ENCODE measurements at places on chromosomes 3 and 15. TPM values are rescaled to one million over a fixed set of nuclear protein-coding genes. Genes with fewer than 3 reads are reported as not detected.

Gene RASL12
- 0.36 TPM for total RNA-seq

Gene ACTC1
- total RNA-seq, result 860 TPM

Gene EIF4E3
- 3.5 TPM for total RNA-seq

Gene IMPG2
- 0.26 TPM for total RNA-seq

Gene CAMKV
- 0.45 TPM for total RNA-seq

GRCh38 chr15:97652700-97653167, 307.8 kb upstream of the ARRDC4 start:
- DNase-seq, result no peak

DNA sequence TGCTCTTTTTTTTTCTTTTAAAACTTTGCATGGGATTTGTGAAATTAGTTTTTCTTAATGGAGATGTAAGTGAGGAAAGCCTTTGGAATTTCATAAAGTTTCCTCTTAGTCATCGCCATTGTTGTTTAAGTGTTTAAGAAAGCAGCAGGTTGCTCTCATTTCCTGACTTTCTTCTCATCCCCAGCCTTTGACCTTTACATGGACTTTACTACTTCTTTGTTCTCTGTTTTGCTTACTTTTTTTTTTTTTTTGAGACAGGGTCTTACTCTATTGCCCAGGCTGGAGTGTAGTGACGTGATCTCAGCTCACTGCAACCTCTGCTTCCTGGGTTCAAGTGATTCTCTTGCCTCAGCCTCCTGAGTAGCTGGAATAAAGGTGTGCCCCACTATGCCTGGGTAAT, 38.6 kb downstream of the FBXL2 start:
- DNase-seq, result peak; percentile 73

DNA sequence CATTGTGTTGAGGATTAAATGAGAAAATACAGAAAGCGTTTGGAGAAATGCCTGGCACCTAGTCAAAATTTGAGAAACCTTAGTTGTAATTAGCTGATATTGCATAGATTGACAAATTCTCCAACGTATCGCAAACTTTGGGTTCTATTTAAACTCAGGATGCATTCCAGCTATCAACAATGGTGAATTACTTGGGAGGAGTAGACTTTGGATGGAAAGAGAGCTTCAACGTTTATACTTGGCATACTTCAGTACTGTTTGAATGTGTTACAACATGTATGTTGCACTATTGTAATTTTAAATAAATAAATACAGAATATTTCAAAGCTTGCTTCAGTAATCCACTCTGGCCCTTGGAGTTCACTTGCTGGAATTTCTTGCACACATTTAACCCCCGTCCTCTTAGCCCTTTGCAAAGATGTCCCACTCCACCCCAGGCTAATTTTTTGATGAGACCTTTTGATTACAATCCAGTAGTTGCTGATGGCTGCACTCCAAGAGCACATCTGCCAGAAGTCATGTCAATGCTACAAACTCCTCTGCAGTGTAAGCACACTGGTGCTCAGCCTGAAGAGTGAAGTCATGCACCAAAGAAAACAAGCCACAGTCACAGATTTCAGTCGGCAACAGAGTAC, 4.7 kb upstream of the DIS3L start:
- no peak for DNase-seq

- no peak for DNase-seq
These were observed 34.5 kb downstream of the NR1D2 start for GRCh38 chr3:23979569-23979968.

- no peak for DNase-seq
These were observed 44.0 kb downstream of the KLF15 start for GRCh38 chr3:126313166-126313565.

- no peak for DNase-seq
These were observed 235.3 kb upstream of the MME start for GRCh38 chr3:154844863-154845262.

- DNase-seq, result no peak
These were observed 25.2 kb upstream of the MAGEF1 start for GRCh38 chr3:184737063-184737462.

DNA sequence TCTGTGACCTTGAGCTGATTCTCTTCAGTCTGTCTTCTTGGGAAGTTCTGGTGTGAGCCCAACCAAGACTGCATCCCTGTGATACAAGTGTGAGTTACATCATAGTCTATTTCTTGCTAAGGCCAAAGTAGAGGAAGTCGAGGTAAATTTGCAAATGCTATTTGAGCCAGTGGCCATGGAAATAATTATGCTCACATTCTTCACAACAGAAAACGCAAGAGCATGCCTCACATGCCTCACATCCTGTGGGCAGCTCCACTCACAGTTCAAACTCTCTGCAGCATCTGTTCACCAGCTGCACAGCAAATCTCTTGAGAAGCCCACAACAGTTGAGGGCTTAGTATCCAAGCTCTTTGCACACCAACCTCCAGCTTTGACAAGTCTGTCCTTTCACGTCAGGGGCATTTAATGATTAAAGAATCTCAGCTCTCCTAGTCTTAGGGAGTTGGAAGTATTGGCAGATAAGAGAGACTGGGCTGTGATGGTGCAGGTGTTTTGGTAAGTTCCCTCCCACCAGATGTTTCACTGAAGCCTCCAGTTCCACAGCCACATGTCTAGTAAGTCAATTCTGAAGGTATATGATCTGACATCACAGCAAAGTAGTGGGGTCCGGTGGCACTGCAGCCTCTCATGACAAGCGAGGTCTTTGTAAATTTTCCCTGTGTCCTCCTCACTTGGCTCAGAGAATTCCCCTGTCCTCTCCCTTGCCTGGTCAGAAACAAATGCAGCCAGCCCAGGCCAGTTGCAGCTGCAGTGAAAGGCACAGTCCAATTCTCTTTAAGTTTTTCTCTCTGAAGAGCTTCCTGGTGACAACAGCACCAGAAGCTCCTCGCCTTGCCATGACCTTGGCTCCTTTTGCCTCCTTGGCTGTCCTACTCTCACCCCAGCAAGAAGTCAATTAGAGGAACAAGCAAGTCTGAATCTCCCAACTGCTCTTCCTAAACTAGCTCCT, 166.1 kb downstream of the SSR3 start:
- peak; percentile 99 for DNase-seq

All from astrocyte (in vitro differentiated cells and primary cell).